ENCODE measurements at places on chromosomes 6 and 20.

DNA sequence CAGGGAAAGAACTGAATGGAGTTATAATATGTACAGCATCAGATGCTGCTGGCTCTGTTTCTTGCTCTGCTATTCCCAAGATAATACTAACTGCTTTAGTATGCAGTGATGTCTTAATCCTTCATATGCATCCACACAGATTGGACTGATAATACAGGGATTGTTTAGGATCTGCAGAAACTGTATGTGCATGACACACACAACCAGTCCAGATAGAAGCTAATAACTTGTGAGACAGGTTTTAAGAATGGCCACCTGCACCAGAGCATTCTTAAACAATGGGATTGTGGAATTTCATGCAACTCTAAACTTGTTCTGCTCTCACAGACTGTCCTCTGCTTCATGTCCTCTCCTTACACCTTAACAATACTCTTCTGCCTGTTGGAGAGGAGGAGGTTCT lies 90.9 kb downstream of the SPTLC3 start:
- DNase-seq: no peak

DNA sequence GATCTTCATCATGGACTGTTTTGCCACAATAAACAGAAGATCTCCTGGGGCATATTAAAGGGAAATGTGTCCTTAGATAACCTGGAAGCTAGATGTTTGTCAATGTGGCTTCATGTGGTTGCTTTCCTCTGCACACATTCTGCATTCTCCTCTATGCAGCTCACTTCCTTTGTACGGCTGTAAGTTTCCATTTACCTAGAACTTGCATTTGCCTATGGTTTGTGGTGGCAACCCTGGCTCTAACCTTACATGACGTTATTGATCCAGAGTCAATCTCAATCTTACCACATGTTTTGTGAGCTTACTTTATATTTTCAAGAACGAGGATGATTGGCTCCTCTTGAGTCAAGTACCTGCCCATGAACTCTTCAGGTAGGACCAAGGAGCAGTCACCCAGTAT lies 863.1 kb downstream of the MAFB start:
- DNase-seq: no peak

DNA sequence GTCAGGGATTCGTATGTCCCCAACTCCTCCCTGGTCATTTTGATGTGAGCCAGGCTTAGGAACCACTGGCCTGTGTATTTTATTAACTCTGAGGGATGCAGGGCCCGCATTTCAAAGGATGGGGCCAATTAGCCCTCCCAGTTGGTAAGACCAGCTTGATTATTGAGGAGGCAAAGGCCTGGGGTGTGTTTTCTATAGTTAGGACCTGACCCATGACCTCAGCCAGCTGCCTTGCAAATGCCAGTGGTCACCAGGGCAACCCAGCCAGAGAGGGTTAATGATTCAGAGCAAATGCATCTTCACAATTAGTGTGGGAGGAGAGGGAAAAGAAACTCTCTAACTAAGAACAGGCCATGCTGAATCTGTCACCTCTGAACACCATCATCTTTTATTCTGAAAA lies 835.4 kb downstream of the MAFB start:
- no peak for DNase-seq

DNA sequence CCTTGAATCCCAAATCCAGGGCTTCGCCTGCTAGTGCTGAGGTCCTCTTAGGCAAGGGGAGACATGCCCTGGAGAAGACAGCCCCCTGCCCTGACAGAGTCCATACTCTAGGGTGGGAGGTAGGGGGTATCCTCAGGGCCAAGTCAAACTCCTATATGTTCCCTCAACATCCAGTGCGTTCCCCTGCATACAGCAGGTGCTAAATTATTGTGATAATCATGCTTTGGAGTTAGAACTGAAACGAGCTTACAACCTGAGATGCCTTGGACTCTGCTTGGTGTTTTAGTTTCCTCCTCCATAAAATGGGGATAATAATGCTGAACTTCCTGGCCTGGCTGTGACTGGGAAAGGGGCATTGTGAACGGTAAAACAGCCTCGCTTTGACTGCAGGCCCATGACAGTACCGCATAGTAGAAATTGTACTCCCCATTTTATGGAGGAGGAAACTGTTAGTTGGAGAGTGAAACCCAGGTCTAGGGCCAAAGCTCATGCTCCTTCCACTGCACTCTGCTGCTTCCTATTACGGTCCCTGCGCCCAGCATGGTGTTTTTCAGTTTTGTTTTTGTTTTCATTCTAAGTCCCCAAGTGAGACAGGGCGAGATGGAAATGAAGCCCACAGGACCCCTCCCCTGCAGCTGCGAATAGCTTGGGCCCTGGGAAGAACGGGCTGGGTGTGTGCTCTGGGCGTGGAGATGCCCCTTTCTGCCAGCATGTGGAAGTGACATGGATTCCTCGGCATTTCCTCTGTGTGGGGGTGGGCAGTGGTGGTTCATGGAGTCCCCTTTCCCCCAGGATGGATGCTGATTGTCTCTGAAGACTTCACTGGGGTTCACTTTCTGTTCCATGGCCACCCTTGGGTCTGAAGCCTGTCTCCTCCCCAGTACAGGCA lies 162.5 kb downstream of the VEGFA start:
- no peak for DNase-seq

GRCh38 chr6:131073577-131073976 lies 10.5 kb upstream of the EPB41L2 start:
- no peak for DNase-seq

GRCh38 chr6:7769702-7770101 lies 43.8 kb downstream of the BMP6 start:
- DNase-seq: no peak
